T-helper 2 cell (primary cell): ENCODE measurements at places on chromosomes 12 and 14.

- no peak for DNase-seq
These were observed 9.9 kb upstream of the LYZ start for GRCh38 chr12:69338120-69338859.

GRCh38 chr12:69150083-69150795, 89.1 kb upstream of the CPSF6 start:
- no peak for DNase-seq

DNA sequence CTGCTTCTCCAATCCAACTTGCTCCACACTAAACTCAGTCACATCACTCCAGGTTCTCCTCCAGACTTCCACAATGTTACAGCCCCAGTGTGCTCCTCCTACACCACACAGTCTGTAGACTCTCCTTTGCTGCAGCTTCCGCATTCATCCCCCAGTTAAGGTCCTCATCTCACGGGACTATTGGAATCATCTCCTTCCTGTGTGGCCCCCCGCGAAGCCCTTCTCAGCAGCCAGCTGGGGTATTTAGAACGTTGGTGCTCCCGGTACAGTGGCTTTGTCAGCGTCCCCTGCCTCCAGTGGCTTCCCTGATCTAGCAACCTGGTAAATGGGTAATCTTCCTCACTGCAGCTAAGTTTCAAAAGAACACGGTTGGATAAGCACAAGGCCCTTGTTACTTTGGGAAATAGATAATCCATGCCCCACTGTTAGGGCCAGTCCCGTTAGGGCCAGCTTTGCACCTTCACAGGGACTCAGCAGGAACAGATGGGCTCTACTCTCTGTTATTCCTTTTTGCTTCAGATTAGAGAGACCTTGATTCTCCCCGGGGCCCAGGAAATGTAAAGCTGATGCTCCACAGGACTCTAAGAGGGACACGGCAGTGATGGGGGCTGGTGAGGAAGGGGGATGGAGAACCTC, 823 bp upstream of the TSPAN11 start:
- DNase-seq, result no peak

DNA sequence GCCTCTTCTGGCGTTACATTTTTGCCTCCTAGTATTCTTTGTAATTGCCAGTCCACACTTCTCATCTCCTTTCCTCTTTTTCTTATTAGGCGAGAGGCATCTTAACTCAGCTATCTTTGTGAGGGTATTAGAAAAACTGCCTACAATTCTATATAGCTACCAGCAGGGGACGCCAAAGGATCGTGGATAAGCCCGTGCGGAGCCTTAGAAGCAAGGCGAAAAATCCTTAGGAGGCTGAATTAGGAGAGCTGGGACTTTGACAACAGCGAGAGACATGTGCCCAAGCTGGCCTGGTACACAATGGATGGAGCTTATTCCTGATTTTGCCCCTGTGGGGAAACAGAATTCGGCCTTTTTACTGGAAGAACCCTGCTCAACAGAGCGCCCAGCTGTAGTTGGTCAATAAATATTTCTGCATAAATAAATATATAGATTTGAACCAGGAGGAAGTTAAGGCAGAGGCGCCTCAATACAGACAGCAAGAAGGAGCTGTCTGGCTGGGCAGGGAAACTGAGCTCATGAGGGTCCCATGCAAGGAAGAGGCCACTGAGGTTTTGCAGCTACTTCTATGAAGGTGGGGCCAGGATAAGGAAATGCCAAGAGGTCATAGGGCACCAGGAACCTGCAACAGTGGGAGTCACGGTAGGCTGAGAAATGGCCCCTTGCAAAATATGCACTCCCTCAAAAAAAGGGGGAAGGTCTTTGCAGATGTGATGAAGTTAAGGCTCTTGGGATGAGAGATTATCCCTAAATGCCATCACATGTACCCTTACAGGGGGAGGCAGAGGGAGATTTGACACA, 14.6 kb upstream of the RBM19 start:
- no peak for DNase-seq

- DNase-seq, result no peak
These were observed 30.0 kb upstream of the ANP32D start for GRCh38 chr12:48442179-48442847.

GRCh38 chr12:67698672-67699581, 50.4 kb downstream of the DYRK2 start:
- DNase-seq, result peak; percentile 96

DNA sequence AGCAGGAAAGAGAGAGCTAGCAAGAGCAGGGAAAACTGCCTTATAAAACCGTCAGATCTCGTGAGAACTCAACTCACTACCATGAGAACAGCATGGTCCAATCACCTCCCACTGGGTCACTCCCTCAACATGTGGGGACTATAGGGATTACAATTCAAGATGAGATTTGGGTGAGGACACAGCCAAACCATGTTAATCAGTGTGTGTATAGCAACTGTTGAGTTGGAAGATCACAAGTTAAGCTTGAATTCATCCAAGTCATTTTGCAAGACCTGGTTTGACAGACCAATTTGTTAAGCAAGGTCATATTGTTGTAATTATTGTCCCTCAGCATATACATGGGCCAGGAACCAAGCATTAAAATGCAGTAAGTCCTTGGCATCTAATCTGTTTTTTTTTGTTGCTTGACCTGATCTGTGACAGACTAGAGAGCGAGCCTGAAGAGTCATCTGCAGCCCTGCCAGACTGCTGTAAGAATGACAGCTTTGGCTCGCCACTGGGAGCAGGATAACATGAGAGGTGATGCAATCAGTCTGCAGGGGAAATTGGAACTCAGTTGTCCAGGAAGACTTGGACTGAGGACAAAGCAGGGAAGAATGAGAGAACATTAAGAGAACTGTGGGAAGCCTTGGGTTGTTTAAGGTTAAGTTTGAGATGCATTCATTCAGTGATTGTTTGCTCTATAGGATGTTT, 297.6 kb upstream of the SEL1L start:
- no peak for DNase-seq
